Uterus (tissue), 4 donors: ENCODE measurements at places on chromosomes 2 and 18. TPM values are rescaled to one million over a fixed set of nuclear protein-coding genes. Genes with fewer than 3 reads are reported as not detected.

GRCh38 chr2:30444273-30444672 lies 2.8 kb upstream of the LCLAT1 start:
- no peaks in the 10 kb centered on the region for H3K27me3 ChIP-seq
- no peaks in the 10 kb centered on the region for H3K36me3 ChIP-seq
- H3K4me3 ChIP-seq, result no peak overlapping the region

DNA sequence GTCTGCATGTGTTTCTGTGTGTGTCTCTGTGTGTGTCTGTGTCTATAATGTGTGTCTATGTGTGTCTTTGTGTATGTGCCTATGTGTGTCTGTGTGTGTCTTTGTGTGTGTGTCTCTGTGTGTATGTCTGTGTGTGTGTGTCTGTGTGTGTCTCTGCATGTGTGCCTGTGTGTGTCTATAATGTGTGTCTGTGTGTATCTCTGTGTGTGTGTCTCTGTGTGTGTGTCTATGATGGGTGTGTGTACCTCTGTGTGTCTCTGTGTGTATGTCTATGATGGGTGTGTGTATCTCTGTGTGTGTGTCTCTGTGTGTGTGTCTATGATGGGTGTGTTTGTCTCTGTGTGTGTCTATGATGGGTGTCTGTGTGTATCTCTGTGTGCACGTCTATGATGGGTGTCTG lies 126.2 kb upstream of the GPC1 start:
- no peaks in the 10 kb centered on the region for H3K36me3 ChIP-seq
- no peak overlapping the region for H3K4me3 ChIP-seq
- no peak for DNase-seq
- no peaks in the 10 kb centered on the region for H3K4me1 ChIP-seq
- no peak overlapping the region for H3K27ac ChIP-seq

DNA sequence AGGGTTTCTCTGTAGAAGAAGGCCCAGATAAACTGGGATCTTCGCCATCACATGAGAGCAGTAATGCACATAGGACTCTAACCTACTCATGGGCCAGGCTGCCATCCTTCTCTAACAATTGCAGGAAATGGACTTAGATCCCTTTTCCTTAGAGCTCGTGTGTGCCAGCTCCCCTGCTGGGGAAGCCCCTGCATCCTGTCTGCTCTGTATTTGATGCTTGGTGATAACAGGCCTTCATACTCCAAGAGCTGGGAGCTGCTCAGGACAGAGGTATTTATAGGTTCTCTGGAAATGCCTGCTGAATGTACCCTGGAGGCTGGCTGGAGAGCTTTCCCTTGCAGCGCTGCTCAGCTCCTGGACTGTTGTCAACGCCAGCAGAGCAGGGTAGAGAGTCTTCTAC lies 249.6 kb downstream of the MTX2 start:
- H3K27ac ChIP-seq, result no peak overlapping the region
- no peak overlapping the region for H3K4me3 ChIP-seq
- no peaks in the 10 kb centered on the region for H3K36me3 ChIP-seq
- H3K27me3 ChIP-seq, result no peaks in the 10 kb centered on the region
- peak; percentile 49 for DNase-seq
- no peaks in the 10 kb centered on the region for H3K4me1 ChIP-seq

- H3K36me3 ChIP-seq, result no peaks in the 10 kb centered on the region
- H3K4me1 ChIP-seq, result peaks cover 4% of the 10 kb centered on the region
- no peak overlapping the region for H3K4me3 ChIP-seq
- H3K27me3 ChIP-seq, result no peaks in the 10 kb centered on the region
Measured at GRCh38 chr2:156472686-156473085, 36.5 kb downstream of the GPD2 start.

DNA sequence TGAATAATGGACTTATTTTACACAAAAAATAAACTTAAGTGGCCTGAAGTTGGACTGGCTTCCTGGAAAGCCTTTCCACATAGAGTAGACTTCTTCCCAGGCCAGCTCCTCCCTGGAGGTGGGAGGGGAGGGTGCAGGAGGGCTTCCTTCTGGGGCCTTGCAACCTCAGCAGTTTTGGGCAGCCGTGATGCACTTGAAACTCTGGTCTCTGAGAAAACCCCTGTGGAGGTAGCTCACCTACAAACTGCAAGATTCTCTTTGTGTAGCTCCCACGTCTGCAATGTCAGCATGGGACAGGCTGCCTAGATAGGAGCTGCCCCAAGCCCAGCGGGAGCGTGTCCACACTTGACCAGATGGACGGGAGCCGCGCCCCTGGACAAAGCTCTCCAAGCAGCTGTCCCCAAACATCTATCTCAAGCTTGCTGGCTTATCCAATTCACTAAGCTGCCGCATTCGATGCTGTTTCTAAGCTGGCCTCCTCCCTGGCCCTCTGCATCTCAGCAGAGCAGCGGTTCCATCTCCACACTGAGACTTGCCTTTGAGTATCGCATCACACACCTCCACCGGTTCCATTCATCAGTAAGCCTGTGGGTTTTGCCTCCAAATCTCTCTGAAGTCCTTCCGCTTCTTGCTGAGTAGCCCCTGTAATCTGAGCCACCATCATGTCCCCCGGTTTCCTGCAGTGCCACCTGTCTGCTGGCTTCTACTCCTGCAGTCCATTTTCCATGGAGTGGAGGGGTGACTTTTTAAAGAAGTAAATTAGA lies 1.6 kb upstream of the LPIN1 start:
- H3K27me3 ChIP-seq, result no peaks in the 10 kb centered on the region
- peak overlapping the region; percentile 90 for H3K27ac ChIP-seq
- H3K4me3 ChIP-seq, result no peak overlapping the region
- DNase-seq, result peak; percentile 47
- H3K4me1 ChIP-seq, result peaks cover 9% of the 10 kb centered on the region

- H3K27ac ChIP-seq, result no peak overlapping the region
- H3K4me1 ChIP-seq, result no peaks in the 10 kb centered on the region
- H3K4me3 ChIP-seq, result no peak overlapping the region
- no peaks in the 10 kb centered on the region for H3K36me3 ChIP-seq
- H3K27me3 ChIP-seq, result no peaks in the 10 kb centered on the region
Measured at GRCh38 chr2:205936446-205936845, 149.5 kb downstream of the INO80D start.

DNA sequence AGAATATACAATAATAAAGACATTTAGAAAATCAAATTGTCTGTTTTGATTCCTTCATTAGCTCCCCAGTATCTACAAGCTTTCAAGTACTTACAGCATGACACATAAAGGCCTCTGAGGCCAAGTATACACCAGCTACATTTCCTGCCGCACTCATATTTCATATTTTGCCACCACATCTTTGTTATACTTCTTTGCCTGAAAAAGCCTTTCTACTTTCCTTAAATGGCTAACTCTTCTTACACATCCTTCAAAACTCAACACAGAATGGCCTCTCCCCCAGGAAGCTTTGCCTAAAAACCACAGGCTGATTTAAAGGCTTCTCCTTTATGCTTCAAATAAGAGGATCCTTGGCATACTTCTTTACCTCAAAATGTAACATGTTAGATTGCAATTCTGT lies 4.5 kb downstream of the STK17B start:
- DNase-seq, result no peak
- no peak overlapping the region for H3K27ac ChIP-seq
- no peak overlapping the region for H3K4me3 ChIP-seq
- H3K36me3 ChIP-seq, result no peaks in the 10 kb centered on the region
- no peaks in the 10 kb centered on the region for H3K4me1 ChIP-seq

- H3K4me3 ChIP-seq, result no peak overlapping the region
- H3K4me1 ChIP-seq, result no peaks in the 10 kb centered on the region
- no peaks in the 10 kb centered on the region for H3K36me3 ChIP-seq
- no peaks in the 10 kb centered on the region for H3K27me3 ChIP-seq
- no peak for DNase-seq
- no peak overlapping the region for H3K27ac ChIP-seq
Measured at GRCh38 chr2:53813151-53813550, 26.3 kb downstream of the ERLEC1 start.

GRCh38 chr2:213065583-213066442 lies 85.6 kb downstream of the IKZF2 start:
- no peak overlapping the region for H3K27ac ChIP-seq
- H3K27me3 ChIP-seq, result no peaks in the 10 kb centered on the region
- H3K4me3 ChIP-seq, result no peak overlapping the region
- no peaks in the 10 kb centered on the region for H3K4me1 ChIP-seq

- H3K36me3 ChIP-seq, result no peaks in the 10 kb centered on the region
- peak; percentile 71 for DNase-seq
- no peaks in the 10 kb centered on the region for H3K27me3 ChIP-seq
Measured at GRCh38 chr2:217853301-217853881, 149.4 kb downstream of the TNS1 start.

DNA sequence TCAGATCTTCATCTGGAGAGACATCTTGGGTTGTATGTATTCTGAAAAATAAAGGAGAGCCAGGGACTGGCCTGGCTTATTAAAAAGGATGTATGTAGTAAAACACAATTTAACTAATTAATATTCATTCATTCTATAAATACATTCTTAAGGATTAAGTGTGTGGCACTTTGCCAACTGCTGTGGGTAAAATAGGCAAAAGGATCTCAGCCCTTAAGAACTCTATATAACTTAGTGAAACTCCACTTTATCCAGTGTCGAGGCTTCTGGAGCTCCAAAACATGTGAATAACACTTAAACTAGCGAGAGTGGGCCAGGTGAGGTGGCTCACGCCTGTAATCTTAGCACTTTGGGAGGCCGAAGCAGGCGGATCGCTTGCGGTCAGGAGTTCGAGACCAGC lies 7.7 kb upstream of the STK39 start:
- no peak overlapping the region for H3K27ac ChIP-seq
- no peaks in the 10 kb centered on the region for H3K36me3 ChIP-seq
- no peak overlapping the region for H3K4me3 ChIP-seq

DNA sequence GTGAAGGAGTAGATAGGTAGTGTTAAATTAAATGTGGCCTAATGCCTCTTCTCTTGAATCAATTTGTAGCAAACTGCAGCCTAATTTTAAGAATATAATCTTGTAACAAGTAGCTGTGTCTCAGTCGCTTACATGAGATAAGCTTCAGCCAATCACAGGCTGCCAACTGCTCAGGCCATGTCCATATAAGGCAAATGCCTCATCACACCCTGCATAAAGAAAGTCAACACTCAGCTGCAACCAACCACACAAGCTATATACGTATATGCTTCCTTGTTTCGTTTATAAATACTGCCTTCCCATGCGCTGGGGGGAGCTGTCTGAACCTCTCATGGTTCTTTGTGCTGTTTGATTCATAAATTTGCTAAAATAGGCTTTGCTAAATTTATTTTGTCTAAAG lies 476.3 kb downstream of the TRIB2 start:
- no peak for DNase-seq
- H3K27me3 ChIP-seq, result no peaks in the 10 kb centered on the region
- no peaks in the 10 kb centered on the region for H3K4me1 ChIP-seq
- no peaks in the 10 kb centered on the region for H3K36me3 ChIP-seq

The KCNG2 gene
- total RNA-seq, result not detected

The MAP3K2 gene
- total RNA-seq, result 69.1 TPM

The KRTCAP3 gene
- 2.6 TPM for total RNA-seq

The RFTN2 gene
- 2.0 TPM for total RNA-seq

The RAX gene
- not detected for total RNA-seq

The ZNF396 gene
- 0.26 TPM for total RNA-seq

The AQP12B gene
- not detected for total RNA-seq
